Stimulated activated CD4-positive, alpha-beta T cell treated with anti-CD3 and anti-CD28 coated beads, Interleukin-2, amount 100 ng/mL, for 48 hours (primary cell): ENCODE measurements at places on chromosomes 13 and 19.

GRCh38 chr19:50722201-50723013, 757 bp upstream of the CLEC11A start:
- DNase-seq: no peak

GRCh38 chr19:7921967-7922835, 2.1 kb downstream of the SNAPC2 start:
- no peak for DNase-seq

GRCh38 chr13:43083750-43084149, 60.4 kb downstream of the DNAJC15 start:
- DNase-seq: no peak

DNA sequence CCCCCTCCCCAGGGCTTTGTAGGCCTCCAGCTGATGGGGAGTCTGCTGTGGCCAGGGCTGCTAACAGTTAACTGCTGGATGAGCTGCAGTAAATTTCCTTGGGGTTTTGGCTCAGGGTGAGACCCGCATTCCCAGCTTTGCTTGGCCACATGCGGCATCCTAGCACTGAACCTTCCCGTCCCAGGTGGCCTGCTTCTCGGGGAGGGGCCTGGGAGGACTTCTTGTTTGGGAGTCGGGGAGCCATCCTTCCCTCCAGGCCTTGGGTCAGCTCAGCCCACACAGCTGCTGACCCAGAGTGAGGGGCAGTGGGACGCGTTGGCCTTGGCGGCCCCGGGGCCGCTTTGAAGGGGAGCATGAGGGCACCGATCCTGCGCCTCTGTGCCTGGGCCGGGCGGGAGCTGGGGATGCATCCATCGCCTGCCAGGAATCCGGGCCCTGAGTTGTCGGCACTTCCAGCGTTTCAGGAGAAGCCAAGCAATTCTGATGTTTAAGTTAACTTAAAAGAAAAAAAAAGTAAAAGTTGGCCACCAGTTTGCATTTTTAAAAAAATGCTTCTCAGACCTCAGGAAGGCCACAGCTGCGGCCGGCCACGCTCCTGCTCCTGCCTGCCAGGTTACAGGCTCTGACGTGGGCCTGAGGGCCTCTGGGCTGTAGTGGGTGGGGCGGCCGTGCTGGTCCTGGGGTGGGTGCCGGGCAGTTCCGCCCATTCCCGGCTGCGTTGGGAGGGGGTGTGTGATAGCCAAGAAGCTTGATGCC, 27.7 kb downstream of the CRTC1 start:
- DNase-seq: no peak

- no peak for DNase-seq
These were observed 158.0 kb downstream of the VWA8 start for GRCh38 chr13:41802684-41803444.

- DNase-seq: no peak
These were observed 23.0 kb upstream of the USP29 start for GRCh38 chr19:57096685-57097361.

GRCh38 chr13:24503379-24503696, 9.2 kb downstream of the PARP4 start:
- DNase-seq: no peak

DNA sequence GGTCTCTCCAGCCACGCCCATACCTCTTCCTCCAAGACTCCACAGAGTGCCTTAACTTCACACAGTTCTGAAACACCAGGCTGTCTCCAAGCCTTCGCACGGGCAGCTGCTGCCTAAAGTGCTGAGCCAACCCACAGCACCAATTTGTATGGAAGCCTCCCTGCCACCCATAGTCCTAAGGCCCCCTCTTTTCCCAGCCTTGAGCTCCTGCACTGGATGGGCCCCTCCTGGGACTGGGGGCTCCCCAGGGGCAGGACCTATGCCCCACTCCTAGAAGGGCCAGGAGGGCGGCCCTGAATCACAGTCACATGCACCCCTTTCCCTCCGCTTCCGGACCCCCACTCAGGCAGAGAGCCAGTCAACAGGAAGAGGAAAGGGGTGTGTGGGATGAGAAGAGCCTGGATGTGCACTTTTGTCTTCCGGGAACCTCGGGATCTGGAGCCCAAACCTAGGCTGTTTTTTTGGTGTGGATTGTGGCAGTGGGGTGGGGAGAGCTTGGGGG, 5.1 kb upstream of the FCER2 start:
- no peak for DNase-seq
